ENCODE measurements at places on chromosomes 5 and 9.

- no peak for DNase-seq
These were observed 2.8 kb upstream of the DUSP1 start for GRCh38 chr5:172773481-172774469.

DNA sequence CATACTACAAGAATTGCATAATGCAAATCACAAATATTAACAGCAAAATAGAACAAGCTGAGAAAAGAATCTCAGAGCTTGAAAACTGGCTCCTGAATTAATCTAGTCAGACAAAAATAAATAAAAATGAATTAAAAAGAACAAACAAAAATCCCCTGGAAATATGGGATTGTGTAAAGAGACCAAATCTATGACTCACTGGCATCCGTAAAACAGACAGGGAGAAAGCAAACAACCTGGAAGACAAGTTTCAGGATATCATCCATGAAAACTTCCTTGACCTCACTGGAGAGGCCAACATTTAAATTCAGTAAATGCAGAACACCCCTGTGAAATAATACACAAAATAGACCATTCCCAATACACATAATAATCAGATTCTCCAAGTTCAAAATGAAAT, 229.3 kb upstream of the CTNND2 start:
- DNase-seq: no peak

GRCh38 chr5:96336351-96336985, 96.6 kb downstream of the PCSK1 start:
- no peak for DNase-seq

DNA sequence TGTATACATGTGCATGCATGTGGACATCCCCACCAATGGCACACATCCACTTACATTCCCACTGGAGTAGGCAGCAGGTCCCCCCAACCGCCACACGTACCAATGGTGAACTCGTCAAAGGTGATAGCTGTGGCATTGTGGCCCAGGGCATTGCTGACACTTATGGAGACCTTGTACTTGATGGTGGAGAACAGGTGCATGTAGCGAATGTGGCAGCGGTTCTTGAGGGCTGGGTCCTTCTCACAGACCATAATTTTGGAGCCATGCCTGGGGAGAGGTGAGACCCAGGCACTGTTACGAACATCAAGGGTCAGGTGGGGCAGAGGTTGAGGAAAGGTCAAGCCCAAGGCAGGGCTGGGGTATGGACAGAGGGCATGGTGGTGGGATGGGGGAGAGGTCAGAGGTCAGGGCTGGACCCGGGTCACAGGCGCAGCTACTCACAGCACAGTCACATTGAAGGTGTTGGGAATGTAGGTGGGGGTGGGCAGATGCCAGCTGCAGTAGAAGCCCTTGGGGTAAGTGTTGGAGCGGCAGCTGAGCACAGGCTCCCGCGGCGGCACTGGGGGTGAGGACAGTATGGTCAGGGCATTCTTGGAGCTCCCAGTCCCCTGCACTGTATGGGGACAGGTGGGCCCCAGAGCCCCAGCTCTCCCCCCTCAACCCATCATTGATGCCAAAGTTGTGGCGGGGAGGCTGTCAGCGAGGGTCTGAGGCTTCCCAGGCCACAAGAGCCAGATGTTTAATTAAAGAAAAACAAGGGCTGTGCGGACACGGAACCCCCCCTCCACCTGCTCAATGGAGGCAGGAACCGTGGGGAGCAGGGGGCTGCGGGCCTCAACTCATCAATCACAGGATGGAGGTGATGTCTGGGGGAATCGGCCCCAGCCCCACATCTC, 31.9 kb downstream of the CNTFR start:
- DNase-seq: no peak

GRCh38 chr5:54944364-54944763, 41.0 kb downstream of the ESM1 start:
- DNase-seq: no peak
